NCI-H1694 (cell line): ENCODE measurements at places on chromosomes 6 and 20.

GRCh38 chr20:59784791-59785668 is 148.4 kb downstream of the SYCP2 start:
- DNase-seq: no peak

DNA sequence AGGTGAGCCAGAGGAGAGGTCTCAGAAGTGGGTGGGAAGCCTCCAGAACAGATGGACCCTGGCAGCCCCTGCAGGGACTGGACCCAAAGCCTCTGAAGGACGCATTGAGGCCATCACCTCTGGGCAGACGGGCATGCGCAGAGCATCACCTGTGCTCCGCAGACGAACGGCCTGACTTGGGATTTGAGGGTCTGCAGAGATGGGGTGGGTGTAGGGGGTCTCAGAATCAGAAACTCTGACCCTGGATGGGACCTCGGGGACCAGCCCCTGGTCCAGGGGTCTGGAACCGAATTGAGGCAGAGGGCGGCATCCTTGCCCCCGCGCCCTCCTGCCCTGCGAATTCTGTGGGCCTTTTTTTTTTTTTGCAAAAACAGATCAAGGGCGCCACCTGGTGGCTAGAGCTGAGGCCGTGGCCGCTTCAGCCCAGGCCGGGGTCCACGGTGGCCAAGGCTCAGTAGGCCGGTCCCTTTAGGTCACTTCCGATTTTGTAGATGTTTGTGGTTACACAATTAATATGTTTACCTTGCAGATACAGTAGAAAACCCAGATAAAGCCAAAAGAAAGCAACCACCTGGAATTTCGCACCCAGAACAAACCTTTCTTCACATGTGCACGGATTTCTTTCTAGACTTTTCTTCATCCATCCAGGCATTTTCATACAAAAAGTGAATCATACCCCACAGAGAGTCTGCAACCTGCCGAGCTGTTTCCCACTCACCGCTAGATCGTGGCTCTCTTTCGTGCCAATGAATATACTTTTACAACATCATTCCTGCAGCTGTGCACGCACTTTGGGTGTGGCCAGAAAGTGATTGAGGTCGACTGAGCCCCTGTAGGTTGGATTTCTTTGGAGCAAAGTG is 25.9 kb downstream of the ZBP1 start:
- DNase-seq: no peak

DNA sequence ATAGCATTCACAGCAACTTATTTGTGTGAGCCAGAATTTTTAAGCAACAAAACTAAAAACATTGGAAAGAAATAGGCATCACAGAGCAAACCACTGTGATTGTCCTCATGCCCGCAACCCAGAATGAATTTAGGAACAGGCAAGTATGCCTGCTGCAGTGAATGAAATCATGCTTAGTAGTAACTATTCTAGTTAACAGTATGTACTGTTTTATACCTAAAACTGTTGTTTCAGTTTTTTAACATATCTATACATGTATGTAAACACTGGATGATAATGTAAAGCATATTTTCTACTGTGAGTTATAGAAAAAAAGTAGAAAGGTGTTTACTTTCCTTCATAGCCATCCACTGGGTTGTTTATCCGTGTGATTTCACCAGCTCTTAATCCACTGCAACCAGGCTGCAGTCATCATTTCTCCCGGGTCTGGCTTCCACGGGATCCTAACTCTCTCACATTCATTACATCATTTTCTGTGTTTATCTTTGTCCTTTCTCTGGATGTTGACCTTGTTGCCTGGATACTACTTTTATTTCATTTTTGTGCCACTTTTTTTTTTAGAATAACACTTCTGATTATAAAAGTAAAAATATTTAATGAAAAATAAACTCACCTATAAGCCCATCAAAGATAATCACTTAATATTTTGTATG is 3.6 kb upstream of the ARFGEF3 start:
- no peak for DNase-seq

- no peak for DNase-seq
Observed at GRCh38 chr20:11394145-11394833, 523.4 kb upstream of the BTBD3 start.

DNA sequence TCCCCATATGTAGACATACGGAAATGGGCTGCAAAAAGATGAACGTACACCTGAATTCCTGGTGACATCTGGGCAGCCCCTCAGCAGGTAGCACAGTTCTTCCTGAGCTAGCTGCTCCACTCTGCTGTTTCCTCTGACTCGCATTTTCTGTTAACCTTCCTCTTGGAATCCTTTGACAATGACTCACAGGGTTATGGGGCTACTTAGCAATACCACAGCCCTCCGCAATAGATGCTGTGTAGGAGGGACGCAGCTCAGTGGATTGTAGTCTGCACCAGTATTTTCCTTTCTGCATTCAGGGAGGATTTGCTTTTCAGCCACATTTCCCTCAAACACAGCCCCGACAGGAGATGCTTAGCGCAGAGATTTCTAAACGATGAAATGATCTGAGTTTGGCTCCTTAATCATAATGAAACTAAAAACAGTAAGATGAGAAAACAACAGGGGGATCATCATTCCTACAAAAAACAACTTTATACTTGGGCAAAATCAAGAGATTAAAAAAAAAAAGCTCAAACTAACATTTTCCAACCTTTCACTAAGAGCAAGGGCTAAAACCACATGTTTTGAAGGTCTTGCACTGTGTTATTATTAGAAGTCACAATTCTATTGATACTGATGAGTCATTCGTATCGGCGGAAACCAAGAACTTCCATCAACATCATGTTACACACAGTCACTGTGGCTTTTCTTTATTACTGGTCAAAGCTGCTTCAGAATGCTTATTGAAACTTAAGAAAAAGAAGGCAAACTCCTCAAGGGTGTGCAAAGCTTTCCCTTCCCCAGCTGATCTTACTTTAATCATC is 12.2 kb downstream of the BACH2 start:
- DNase-seq: no peak

DNA sequence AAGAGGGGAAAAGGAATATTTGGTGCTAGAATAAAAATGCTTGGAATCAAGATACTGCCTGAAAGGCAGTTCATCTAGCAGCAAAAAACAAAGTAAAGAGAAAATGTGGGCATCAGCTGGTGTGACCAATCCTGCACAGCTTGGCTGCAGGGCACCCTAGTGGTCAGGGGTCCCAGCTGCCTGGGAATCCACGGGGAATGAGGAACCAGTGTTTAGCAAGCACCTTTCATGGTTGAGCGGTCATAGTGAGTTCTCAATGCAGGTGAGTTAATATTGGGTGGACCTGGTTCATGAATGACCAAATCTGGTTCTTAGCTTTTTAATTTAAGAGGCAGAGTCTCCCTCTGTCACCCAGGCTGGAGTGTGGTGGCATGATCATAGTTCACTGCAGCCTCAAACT is 53.3 kb downstream of the CAP2 start:
- no peak for DNase-seq

DNA sequence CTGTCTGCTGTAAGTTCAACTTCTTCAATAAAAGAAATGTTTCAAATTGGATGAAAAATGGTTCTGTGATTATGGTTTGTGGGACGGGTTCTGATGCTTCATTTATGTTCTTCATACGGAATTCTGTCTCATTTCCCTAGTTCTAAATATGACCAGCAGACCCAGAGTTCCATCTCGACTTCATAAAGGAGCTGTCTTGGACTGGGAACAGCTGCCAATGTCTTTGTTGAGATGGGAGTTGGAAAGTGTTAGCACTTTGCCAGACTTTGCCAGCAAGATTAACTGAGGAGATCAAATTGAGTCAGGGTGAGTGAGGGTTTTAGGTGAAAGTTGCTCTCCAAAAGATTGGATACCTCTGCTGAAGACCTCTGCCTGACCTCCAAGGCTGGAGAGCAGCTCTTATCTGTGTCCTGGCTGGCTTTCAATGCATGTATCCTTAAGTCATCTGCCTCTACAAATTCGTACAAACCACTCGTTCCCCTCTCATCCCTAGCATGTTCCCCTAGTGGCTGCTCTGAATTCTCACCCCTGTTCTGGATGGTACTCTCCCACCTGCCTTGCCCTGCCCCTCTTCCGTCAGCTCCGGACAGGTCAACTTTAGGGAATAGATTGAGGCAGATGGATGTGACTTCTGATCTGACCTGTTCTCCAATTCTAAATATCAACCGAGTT is at the start of gene EFCAB8:
TSS of gene EFCAB8 (plus strand) at position 223 of the 672 bp plus-strand sequence. CDS start 4,870 bp downstream, outside the sequence.
- DNase-seq: no peak

GRCh38 chr6:125270380-125270779 is 31.4 kb downstream of the HDDC2 start:
- no peak for DNase-seq

GRCh38 chr6:163320804-163321203 is 93.7 kb upstream of the QKI start:
- no peak for DNase-seq

GRCh38 chr6:22433745-22434144 is 135.6 kb upstream of the HDGFL1 start:
- no peak for DNase-seq

DNA sequence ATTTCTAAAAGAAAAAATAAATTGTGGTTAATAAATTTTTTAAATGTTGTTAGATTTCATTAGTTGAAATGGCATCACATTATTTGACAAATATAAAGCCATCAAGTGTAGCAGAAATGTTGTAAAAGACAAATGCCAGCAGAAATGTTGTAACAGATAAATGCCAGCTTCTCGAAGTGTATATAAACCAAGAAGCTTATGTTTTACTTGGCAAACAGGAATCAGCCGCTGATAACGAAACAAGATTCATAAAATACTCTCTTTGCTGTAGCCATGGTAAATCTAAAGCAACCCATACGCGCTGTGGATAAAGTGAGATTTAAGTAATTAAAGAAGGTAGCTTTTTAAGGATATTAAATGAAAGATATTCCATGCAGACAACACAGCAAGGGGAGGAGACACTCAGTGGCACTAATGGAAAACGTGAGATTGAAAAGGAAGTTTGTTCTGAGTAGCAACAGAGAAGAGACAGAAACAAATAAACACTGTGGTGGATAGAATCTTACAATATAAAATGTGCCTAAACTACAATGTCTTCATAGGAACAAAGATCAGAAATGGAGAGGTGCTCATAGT is 29.6 kb downstream of the BTBD9 start:
- no peak for DNase-seq

- DNase-seq: peak; percentile 83
Observed at GRCh38 chr6:154928325-154928922, 66.7 kb upstream of the TIAM2 start.

DNA sequence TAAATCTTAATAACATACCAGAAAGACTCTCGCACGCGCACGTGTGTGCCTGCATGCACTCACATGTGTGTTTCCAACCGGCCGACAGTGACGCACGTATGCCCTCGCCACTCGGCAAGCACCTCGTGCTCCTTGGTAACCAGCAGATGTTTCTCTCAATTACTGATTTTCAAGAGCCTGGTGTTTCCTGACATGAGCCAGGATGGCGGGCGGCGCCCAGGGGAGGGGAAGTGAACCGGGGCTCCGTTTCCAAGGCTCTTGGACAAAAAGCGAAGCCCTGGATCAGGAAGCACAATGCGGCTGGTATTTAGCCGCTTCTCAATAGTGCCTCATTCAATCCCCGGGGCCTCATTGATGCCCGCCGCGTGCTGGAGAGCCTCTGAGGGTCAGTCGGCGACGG is 37.7 kb downstream of the PMEPA1 start:
- DNase-seq: peak; percentile 34

DNA sequence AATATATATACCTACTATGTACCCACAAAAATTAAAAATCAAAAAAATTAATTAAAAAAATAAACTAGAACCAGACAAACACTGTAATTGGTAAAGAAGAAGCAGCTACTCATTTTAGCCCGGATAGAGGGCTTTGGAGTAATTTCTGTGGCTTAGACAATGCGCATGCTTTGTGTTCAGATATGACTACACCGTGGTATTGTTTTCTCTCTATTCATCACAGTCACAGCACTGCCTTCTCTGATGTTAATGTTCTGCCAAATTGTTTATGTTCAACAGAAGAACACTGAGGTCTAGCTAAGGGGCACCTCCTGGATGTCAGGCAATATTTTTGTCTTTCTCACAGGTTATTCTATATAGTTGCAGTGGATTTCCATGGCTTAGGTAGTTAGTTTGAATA is 77.5 kb upstream of the GJE1 start:
- no peak for DNase-seq

DNA sequence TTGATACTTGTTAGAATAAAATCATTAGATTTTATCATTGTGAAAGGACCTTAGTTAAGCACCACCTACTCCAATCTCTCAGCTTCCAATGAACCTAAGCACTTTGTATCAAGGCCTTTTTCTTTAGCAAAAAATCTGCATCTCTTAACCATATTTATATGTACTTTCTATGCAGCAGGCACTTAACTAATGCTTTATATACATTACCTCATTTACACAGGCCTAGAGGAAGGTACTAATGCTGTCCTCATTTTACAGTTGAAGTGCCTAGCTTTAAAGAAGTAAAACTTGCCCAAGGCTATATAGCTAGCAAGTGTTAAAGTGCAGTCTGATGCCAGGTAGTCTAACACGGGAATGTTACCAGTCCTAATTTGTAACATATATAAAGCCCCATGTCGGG is 14.0 kb downstream of the MAP3K7 start:
- no peak for DNase-seq

GRCh38 chr6:26604026-26604425 is 7.3 kb downstream of the ABT1 start:
- no peak for DNase-seq

DNA sequence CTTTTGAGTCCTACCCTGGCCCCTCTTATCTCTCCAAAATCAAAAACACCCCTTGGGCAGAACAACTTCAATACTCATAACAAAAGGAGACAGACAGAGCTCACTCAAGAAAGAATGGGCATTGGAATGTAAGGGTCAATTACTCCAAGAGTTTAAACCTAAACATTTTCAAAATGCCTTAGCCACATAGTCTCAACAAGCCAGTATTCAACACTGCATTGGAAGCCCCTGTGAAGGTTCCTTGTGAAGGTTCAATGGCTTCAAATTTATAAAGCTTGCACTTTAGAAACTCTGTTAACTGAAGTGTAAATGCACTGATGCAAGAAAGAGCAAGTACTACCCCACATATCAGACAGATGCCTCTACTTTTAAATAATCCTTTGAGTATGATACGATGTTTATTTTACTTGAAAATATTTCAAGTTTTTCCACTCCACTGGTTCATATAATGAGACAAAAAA is 139.1 kb upstream of the LAMP5 start:
- no peak for DNase-seq

DNA sequence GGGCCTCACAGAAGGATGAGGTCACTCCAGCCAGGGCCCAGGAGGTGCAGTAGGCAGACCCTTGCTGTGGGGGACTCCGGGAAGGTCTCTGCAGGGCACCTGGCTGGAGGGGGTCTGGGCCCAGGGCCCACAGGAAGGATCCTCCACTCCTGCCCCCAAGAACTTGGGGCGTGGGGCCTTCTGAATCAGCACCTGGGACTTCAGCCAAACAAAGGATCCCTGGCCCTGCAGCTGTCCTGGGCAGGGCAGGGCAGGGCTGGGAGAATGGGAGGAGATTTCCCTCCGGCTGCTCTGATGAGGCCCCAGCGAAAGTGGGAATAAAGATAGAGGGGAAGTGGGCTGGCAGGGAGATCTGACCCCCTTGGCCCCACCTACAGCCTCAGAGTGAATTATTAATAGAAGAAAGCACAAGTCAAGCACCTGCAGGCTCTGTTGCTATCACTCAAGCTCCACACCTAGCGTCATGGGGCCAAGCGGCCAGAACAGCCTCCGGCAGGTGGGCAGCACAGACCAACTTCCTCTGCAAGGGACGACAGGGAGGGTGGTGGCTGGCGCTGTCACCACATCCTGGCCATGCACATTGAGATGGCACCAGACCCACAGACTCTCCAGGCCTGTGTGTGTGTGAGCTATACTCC is 61.6 kb upstream of the MRPS10 start:
- no peak for DNase-seq

- no peak for DNase-seq
Observed at GRCh38 chr6:144756469-144756868, 471.3 kb downstream of the UTRN start.

- no peak for DNase-seq
Observed at GRCh38 chr6:137926207-137926731, 59.2 kb downstream of the TNFAIP3 start.

- DNase-seq: no peak
Observed at GRCh38 chr6:47897247-47897646, 115.4 kb downstream of the OPN5 start.
